Panc1 (cell line): ENCODE measurements at places on chromosomes 1 and 21. TPM values are rescaled to one million over a fixed set of nuclear protein-coding genes. Genes with fewer than 3 reads are reported as not detected.

The SPRR2A gene
- total RNA-seq, result not detected

The AQP10 gene
- total RNA-seq, result not detected

The CYP4Z1 gene
- not detected for total RNA-seq

The AK2 gene
- 213 TPM for total RNA-seq

The SMCP gene
- total RNA-seq, result not detected

The C1orf115 gene
- 3.9 TPM for total RNA-seq

The KLF17 gene
- total RNA-seq, result not detected
